SK-N-DZ (cell line): ENCODE measurements at places on chromosomes 2 and 18.

DNA sequence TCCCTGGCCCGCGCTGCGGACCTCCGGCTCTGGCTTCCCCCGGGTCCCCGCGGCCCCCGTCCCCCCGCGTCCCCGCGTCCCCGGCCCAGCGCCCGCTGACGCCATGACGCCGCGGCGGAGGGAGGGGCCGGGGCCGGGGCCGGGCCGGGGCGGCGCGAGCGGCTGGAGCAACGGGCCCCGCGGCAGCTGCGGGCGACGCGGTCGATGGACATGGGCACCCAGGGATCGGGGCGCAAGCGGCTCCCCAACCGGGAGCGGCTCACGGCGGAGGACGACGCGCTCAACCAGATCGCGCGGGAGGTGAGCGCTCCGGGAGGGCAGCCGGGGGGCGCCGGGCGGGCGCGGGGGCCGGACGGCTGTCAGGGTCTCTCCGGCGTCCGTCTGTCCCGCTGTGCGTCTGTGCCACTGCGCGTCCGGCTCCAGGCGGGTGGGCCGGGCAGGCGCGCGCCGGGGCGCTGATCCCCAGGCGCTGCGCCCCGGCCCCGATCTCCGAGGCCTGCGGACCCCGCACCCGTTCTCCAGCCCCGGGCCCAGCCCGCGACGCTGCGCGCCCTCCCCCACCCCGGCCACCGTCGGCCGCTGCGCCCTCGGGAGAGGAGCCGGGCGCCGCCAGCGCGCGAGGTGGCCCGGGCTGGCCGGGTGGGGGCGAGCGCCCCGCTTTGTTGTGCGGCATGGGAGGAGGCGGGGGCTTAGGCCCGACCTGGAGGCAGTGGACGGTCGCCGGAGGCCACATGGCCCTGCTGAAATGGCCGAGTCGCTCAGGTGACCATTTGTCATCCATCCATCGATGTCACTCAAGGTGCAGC, at the start of gene LRRFIP1:
Gene LRRFIP1 (plus strand): TSS at position 147 of the 806 bp plus-strand sequence. CDS start 58 bp downstream, at position 205.
- DNase-seq = no peak

GRCh38 chr2:235706506-235706905, 212.7 kb downstream of the AGAP1 start:
- DNase-seq = no peak

DNA sequence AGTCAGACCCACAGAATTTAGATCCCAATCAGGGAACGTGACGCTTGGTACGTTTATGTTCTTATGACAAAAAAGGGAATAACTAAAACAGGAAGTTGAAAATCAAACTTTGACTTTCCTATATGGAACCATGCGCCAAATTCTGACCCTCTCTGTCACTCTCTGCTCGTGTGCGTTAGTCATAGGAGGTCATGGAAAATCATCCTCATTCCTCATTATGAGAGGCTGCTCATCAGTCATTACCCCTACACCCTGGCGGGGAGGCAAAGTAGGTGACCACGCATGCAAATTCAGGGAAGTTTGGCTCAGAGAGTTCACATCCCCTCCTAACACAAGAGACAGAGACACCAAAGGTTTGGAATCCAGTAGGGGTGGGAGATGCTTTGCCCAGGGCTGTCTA, 15.5 kb downstream of the IL1F10 start:
- DNase-seq = no peak

GRCh38 chr2:167697194-167697593, 550.2 kb downstream of the STK39 start:
- no peak for DNase-seq

DNA sequence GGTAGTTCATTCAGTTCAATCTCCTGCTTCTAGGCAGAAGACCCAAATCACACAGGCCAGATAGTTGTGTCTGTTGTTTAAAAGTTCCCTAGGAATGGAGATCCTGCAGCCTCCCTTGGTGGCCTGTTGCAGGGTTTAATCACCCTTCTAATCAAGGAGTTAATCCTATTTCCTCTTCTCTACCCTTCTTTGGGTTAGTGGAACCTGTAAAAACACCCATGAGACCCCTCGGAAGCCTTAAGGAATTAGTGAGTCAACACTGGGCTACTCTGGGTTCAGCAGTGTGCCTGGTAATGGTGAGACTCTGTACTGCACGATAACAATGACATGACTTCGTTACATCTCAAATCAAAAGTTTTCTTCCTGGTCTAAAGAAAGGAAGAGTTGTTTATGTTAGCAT, 217.6 kb upstream of the NRP2 start:
- no peak for DNase-seq

DNA sequence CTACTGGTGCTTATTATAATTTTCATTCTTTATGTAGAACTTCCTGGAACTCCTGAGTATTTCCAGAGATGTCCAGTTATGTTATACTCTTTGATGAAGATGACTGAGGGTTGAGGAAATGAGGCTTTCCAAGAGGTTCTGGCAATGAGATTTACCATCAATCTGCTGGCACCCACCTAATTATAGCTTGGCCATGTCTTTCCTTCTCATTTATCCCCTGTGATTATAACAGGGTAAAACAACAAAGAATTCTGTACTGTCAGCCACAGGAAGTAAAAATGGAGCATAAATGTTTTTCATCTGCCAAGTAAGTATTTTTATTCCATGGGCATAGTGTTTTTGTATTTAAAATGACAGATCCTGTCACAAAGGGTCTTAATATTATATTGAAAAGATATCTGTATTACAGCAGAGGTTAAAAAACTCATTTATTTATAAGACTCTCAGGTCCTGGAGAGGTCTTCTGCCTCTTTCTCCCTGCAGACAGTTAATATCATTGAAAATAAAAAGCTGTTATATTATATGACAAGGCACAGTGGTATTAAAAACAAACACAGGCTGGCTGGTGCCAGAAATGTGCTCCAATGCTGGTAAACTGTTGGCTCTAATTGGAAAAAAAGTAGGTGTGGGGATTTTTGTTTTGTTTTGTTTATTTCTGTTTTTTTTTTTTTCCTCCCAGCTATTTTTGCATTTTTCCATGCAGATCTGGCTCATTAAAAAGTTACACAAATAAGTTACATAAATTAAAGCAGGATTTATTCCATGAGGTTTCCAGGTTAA, 1764.1 kb upstream of the CELF4 start:
- DNase-seq = no peak

DNA sequence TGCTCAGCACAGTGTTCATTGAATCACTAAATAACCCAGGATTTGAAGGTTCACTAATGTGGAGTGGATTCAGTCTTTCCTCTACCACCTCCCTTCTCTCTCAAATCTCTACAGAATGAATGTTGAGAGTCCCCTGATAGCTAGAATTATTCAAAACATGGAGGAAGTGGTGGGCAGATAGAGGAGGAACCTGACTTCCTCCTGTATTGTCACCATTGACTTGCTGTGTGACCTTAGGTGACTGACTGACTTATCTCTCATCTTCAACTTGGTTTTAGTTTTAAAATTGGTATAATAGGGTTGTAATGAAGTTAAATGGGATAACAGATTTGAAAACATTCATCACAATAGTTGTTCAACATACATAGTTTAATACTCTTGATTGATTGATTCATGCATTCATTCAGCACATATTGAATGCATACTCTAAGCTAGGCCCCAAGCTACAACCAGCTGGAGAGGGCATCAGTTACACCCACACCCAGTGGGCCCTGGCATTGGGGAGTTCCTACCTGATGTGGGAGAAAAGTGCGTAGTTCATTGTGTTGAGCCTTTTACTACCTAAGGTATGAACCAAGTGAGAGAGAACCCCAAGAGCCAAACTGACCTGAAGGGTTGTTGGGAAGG, 96.0 kb downstream of the WDR7 start:
- no peak for DNase-seq
